ENCODE measurements at places on chromosomes 12 and 14. TPM values are rescaled to one million over a fixed set of nuclear protein-coding genes. Genes with fewer than 3 reads are reported as not detected.

DNA sequence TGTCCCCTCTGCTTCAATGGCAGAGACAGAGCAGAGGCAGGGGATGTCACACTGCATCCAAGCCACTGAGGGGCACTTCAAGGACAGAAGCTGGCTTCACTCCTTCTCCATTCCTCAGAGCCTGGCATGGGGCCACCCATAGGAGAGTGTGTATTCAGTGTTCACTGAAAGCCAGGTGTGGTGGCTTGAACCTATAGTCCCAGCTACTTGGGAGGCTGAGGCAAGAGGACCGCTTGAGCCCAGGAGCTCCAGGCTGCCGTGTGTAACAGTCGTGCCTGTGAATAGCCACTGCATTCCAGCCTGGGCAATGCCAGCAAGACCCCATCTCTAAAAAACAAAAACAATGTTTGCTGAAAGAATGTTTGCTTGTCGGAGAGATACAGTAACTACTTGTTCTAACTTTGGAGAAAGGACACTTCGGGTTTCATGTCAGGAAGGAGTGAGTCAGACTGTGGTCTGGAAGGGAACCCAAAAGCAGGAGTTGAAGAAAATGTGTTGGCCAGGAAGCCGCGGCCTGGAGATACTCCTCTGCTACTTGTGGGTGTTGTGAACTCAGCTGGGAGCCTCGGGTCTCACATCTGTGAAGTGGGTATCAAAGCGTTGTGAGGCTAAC, 43.4 kb downstream of the ELK3 start:
- H3K4me3 ChIP-seq: no peak overlapping the region
- H3K27me3 ChIP-seq: no peaks in the 10 kb centered on the region
- DNase-seq: no peak

DNA sequence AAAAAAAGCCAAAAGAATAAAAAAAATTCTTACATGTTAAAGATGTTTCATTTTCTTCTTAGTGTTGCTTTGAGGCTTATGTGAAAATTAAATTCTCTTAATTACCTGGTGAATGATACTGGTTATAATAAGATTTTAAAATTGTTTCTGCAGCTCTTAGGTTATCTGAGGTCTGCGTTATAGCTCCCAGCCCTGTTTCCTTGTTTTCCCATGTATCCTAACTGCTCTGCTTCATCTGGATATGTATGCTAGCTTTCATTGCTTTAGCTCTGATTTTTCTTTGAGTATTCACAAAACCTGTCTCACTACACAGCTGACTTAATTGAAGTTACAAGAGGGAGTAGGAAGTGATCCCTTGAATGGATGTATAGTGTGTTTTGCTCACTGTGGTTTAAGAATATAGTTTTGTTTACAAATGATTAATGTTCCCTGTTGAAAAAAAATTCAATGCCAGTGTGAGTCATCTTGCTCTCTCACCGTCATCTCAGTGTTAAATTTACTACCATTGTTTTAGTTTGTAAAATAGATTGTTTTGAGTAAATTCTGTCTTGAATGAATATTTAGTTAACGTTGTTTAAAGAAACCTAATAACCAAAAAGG, 26.8 kb downstream of the CPSF6 start:
- H3K36me3 ChIP-seq: peaks cover 29% of the 10 kb centered on the region
- no peak overlapping the region for H3K4me3 ChIP-seq
- no peaks in the 10 kb centered on the region for H3K4me1 ChIP-seq
- no peak overlapping the region for H3K27ac ChIP-seq

DNA sequence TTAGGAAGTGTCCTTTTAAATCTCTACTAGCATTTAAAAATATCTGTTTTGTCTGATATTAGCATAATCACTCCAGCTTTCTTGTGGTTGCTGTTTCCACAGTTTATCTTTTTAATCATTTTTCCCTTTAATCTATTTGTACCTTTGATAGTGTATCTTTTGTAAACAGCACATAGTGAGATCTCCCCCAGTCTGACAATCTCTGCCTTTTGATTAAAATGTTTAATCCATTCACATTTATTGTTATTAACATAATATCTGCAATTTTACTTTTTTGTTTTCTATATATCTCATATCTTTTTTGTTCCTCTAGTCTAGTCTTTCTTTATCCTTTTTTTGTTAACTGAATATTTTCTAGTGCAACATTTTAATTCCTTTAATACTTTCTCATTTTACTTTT, 104.2 kb downstream of the RPS6KA5 start:
- no peak overlapping the region for H3K4me3 ChIP-seq
- no peaks in the 10 kb centered on the region for H3K27me3 ChIP-seq
- H3K36me3 ChIP-seq: no peaks in the 10 kb centered on the region
- no peak for DNase-seq
- H3K4me1 ChIP-seq: no peaks in the 10 kb centered on the region

DNA sequence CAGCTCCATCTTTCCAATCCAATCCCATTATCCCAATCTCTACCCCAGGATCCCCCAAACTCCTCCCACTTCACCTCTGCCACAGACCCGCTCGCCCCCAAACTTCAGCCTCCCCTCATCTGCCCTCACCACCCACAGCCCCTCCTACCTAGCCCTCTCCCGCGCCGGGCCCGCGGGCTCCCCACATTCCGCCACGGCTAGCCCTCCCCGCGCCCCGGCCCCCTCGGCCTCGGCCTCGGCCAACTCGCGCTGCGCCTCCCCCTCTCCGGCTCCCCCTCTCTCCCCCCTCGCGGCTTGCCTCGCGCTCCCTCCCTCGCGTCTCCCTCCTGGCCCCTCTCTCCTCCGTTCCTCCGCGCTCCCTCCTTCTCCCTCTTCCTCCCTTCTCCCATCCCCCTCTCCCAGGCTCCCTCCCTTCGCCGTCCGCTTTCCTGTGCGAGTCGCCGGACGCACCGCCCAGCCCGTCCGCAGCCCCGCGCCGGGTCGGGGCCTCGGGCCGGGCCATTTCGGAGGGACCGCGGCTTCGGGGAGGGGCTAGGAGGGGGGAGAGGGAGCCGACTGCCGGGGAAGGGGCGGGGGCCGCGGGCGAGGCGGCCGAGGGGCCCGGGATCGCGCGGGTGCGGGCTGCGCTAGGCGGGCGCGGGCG, at the start of gene ATN1:
Gene ATN1, plus strand, starts transcription at position 581 of the 643 bp plus-strand sequence. CDS start 6,043 bp downstream, outside the sequence.
- peaks cover 61% of the 10 kb centered on the region for H3K4me1 ChIP-seq
- peak; percentile 90 for DNase-seq
- no peaks in the 10 kb centered on the region for H3K27me3 ChIP-seq
- H3K36me3 ChIP-seq: no peaks in the 10 kb centered on the region
- peak within 1 kb of the TSS; percentile 78 for H3K4me3 ChIP-seq

DNA sequence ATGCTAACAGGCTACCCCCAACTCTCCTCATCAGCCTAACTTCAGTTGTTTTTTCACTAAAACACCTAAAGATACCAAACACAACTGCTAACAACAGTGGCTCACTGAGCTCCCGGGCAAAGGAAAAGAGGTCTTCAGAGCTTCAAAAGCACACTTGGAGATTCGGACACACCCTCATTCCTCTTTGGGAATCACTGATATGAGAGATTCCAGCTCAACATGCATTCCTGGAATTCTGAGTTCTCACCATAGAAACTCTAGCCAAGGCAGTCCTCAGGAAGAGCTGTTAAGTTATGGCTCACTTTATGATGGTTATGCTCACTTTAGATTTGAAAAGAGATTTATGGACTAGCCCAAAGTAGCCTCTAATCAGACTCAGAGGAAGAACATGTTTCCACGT, 40.1 kb downstream of the STXBP6 start:
- no peak overlapping the region for H3K4me3 ChIP-seq
- DNase-seq: no peak
- no peaks in the 10 kb centered on the region for H3K27me3 ChIP-seq
- H3K27ac ChIP-seq: no peak overlapping the region
- no peaks in the 10 kb centered on the region for H3K36me3 ChIP-seq

DNA sequence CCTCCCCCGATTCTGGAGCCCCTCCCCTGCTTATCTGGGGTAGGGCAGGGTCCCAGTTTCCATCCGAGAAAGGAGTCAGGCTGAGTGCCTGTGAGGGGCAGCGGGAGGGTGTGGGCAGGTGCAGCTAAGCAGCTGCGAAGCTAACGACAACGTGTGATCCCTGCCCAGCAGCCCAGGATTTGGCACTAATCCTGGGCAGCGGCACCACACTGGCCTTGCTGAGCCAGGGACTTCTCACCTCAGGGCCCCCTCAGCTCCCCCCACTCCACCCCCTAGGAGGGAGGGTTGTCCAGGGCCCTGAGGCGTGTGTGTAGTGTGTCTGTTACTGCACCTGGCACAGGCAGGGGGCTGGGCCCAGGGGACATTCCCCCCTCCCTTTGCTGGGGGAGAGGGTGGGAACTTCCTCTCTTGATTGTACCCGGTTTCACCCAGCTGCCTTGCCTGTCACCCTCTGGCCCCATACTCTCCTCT, 1.8 kb downstream of the SMIM41 start:
- H3K4me1 ChIP-seq: peaks cover 35% of the 10 kb centered on the region
- H3K4me3 ChIP-seq: peak overlapping the region; percentile 10
- H3K27me3 ChIP-seq: no peaks in the 10 kb centered on the region
- H3K36me3 ChIP-seq: peaks cover 27% of the 10 kb centered on the region
- H3K27ac ChIP-seq: peak overlapping the region; percentile 62

Gene HSPB8
- polyA plus RNA-seq: 446 TPM

Gene CLEC6A
- not detected for polyA plus RNA-seq

Gene ALX1
- polyA plus RNA-seq: not detected

Gene TAMALIN
- 26.5 TPM for polyA plus RNA-seq

Gene GAS2L3
- polyA plus RNA-seq: 0.53 TPM

Gene C14orf132
- polyA plus RNA-seq: 1.5 TPM

Gene CCDC175
- polyA plus RNA-seq: not detected

Gene ANO2
- polyA plus RNA-seq: 6.8 TPM

Measured in heart left ventricle (tissue), 16 donors.